Left ventricle myocardium inferior (tissue), 1 donor: ENCODE measurements at places on chromosomes 12 and 14. TPM values are rescaled to one million over a fixed set of nuclear protein-coding genes. Genes with fewer than 3 reads are reported as not detected.

- no peak for DNase-seq
Measured at GRCh38 chr12:25317553-25317952, 66.8 kb upstream of the KRAS start.

GRCh38 chr12:102182635-102183034 is 15.0 kb downstream of the PMCH start:
- DNase-seq = no peak

C12orf54 gene
- total RNA-seq = not detected

GRCh38 chr14:80624581-80624980 is 317.0 kb downstream of the CEP128 start:
- DNase-seq = no peak

DNA sequence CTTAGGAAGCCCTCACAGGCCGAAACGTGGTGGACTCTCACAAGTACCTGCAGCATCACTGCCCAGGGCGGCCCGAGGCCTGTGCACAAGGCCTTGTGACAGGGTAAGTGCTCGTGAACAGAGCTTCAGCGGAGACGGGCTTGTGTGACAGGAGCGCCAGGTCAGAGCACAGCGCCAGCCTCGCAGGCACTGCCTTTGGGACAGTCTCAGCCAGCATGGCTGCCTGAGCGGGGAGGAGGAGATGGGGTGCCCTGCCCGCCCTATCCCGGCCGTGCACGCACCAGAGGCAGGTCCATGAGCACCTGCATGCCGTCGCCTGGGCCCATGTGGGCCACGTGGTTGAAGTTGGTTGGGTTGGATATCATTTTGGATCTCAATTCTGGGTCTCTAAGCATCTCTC is 16.9 kb downstream of the AMN start:
- no peak for DNase-seq

ENTPD5 gene
- 6.3 TPM for total RNA-seq

DNA sequence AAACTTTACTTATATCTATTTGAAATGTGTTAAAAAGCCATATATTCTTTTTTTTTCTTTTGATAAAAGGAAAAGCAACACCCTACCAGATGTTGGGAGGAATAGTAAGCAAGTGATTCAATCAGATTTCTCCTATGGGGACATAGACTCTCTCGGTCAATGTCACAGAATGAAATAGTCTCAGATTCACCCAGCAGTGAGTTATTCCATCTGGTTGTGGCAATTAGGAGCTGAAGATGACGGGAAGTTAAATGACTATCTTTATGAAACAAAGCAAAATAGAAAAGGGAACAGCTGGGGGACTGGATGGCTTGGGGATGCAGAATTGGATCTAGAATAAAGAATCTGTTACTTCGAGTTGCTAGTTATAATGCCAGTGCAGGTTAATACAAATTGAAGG is 857.0 kb downstream of the NRXN3 start:
- no peak for DNase-seq
